ENCODE measurements at places on chromosomes 5 and 9. TPM values are rescaled to one million over a fixed set of nuclear protein-coding genes. Genes with fewer than 3 reads are reported as not detected.

The PAM gene
- 806 TPM for total RNA-seq

The SPATA31D4 gene
- not detected for total RNA-seq

- no peak for DNase-seq
Measured at GRCh38 chr5:14733661-14734060, 69.1 kb downstream of the OTULIN start.

GRCh38 chr5:26031481-26031880 is 1006.9 kb downstream of the CDH9 start:
- DNase-seq: no peak

The PKD2L2 gene
- total RNA-seq: not detected

DNA sequence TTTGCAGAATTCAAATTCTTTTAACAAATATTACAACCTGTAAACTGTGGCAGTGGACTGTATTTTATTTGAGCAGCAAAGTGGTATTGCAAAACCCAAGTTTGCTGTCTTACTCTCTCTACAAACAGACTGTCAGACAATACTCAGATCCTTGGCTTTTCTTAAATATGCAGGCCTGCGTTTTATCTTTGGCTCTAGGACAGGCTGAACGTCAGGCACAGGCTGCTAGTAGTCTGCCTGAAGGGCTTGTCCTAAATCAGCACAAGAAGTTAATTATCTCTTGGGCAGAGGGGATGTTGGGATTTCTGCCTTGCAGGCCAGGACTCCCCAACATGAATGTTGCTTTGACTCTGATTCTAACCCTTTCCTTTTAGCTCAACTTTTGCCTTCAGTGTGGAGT is 147.5 kb downstream of the SLIT3 start:
- DNase-seq: no peak

- no peak for DNase-seq
Measured at GRCh38 chr5:65121880-65122436, 353.2 kb downstream of the CWC27 start.

DNA sequence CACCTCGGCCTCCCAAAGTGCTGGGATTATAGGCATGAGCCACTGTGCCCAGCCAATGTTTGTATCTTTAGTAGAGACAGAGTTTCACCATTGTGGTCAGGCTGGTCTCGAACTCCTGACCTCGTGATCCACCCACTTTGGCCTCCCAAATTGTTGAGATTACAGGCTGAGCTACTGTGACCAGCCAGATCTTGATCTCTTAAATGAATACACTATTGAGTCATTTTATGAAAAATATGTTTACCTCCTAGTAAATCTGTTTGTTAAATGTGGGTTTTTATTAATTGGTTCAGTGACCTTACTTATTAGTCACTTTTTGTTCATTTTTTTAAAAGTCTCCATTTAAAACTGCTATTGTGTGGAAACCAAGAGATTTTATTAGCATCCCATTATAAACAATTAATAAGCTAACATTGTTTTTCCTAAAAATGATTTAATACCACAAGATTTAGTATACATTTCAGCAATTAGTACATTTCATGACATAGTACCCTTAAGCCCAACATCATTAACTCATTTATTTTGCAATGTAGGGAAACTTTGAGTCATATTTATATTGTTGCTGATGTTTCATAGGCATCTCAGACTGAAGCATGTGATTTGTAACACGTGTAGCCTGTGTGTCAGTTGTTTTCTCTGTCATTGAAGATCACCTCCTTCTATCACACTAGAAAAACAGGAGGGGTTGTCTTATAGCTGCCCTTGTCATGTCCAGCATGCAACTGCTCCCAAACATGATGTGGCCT is 261.2 kb downstream of the TAF11L14 start:
- no peak for DNase-seq

All from thoracic aorta (tissue), 2 donors.